T-cell (primary cell): ENCODE measurements at places on chromosomes 16 and 17.
A peak's percentile ranks its signal among the peaks of the same experiment; 100 is the strongest.

- no peak for DNase-seq
Observed at GRCh38 chr17:17504341-17505140, 8.3 kb upstream of the RASD1 start.

DNA sequence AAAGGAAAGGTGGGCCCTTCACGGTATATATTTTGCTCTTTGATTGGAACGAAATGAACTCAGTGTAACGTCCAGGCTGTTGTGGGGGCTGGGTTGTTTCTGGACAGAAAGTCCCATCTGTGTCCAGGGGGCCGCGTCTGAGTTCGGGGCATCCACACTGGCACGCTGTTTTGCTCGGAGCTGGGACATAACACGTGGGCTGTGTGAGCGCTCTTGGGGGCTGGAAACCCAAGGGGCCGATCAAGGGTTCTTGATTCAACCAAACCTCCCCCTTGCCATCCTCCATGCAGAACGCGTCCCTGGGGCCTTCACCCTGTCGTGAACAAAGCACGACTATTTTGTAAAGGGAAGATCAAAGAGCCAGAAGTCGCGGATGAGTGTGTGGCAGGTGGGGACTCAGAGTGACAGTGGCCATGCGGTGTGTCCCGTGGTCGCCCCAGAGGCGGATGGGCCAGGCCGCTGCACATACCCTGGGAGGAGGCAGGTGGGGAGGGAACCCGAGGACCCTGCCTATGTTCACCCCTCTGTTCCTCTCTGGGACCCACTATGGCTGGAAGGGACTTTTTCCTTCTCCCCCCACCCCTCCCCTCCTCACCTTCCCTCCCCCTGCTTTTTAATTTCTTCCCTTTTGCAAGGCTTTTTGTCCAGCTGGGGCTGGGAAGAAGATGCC is 387.2 kb downstream of the SEC14L1 start:
- no peak for DNase-seq

GRCh38 chr16:82092711-82093110 is 57.7 kb downstream of the HSD17B2 start:
- no peak for DNase-seq

DNA sequence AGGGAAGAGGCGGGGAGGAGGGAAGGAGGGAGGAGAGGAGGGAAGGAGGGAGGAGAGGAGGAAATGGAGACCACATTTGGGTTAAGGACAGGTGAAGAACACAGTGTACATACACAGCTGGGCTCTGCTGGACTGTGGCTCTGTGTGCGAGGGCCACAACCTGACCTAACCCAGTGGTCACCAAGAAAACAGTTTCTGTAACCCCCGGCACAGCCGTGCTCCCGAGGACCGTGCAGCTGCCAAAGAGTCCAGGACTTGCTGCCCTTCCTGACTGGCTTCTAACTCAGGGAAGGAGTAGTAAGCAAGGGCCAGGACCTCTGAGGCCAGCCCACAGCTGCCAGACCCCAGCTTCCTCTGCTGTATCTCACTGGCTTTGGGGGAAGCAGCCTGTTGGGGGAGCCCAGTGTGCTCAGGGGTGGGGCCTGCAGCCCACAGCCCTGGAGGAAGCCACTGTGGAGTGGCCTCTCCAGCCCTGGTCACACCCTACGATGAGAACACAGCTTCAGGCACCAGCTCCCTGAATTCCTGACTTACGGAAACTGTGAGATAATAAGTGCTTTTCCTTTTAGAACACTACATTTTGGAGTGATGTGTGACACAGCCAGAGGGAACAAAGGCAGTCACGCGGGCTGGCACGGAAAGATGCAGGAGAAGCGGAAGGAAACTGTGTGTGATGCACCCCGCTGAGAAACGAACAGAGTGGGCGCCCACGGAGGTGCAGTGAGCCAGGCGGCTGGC is 32.3 kb downstream of the SLC7A5 start:
- no peak for DNase-seq

DNA sequence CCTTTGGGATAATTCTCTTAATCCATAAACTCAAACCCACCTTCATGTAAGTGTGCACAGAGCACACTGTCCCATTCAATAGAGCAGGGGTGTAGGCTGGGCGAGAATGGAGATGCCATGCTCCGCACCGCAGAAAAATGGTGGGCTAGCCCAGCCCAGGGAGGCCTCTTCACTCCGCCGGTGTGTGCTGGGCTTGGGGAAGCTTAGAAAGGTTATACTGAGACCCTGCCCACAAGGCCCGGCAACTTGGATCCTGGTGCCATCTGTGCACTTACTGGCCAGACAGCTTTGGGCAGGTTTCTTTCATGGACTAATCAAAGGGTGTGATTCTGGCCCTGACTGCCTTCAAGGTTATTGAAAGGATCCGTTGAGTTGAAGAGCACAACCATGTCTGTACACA is 3.7 kb upstream of the STAT5A start:
- no peak for DNase-seq

GRCh38 chr17:29667969-29668368 is 45.3 kb upstream of the CORO6 start:
- DNase-seq = no peak

DNA sequence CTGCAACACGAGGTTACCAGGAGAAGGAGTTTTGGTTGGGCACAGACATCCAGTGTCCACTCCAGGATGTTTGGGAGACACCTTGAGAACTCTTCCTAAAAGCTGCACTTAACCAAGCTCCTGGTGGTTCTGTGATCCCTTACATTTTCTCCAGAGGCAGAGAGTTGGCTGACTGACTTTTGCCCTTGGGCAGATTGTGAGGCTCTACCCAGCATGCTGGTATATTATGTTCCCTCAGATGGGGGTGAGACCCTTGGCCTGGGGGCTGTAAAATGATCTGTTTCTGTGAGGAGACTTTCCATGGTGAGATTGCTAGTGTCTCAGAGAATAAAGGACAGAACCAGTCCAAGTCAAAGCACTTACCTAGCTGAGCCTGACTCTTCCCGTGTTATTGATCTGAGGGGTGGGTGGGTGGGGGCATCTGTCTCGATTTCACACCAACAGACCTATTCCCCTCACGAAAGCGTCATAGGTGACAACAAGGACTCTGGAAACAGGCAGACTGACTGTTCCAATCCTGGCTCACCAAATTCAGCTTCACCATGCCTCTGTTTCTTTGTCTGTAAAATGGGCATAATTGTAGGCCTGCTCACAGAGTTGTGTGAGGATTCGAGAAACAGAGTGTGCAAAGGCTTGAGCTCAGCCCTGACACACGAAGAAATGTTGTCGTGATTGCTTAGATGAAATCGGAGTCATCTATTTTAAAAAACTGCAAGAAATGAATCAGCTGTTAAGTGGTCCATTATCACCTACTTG is 12.2 kb downstream of the USB1 start:
- no peak for DNase-seq

GRCh38 chr16:7584561-7584960 is 251.9 kb downstream of the RBFOX1 start:
- no peak for DNase-seq

GRCh38 chr17:74430385-74430705 is 1.5 kb upstream of the GPRC5C start:
- no peak for DNase-seq

GRCh38 chr16:2999929-3000328 is 12.8 kb upstream of the CLDN9 start:
- no peak for DNase-seq

DNA sequence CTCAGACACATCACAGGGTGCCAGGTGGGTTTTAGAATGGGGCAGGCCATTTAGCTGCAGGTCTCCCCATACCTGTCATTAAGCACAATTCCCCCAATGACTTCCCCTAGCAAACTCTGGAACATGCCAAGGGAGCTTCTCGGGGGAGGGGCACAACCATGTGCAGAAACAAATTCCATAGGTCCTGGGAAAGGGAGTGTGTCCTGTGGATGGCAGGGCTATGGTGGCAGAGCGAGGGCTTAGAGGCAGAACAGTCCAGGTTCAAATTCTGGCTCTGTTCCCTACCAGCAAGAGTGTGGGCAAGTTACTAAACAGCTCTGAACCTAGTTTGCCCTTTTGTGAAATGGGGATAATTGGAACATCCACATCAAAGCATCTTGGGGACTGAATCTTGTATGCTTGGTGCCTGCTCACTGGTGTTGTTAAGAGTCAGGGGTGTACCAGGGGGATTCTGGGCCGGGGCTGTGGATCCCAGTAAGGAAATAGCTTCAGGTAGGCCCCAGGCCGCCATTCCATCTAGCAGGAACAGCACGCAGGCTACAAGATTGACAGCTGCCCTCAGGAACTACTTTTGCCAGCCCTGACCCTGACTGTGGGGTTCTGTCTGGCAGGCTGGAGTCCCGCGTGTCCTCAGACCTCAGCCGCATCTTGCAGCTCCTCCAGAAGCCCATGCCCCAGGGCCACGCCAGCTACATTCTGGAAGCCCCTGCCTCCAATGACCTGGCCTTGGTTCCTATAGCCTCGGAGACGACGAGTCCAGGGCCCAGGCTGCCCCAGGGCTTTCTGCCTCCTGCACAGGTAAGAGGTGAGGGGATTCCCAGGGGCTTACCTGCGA is 5.6 kb upstream of the DCAF7 start:
- no peak for DNase-seq

DNA sequence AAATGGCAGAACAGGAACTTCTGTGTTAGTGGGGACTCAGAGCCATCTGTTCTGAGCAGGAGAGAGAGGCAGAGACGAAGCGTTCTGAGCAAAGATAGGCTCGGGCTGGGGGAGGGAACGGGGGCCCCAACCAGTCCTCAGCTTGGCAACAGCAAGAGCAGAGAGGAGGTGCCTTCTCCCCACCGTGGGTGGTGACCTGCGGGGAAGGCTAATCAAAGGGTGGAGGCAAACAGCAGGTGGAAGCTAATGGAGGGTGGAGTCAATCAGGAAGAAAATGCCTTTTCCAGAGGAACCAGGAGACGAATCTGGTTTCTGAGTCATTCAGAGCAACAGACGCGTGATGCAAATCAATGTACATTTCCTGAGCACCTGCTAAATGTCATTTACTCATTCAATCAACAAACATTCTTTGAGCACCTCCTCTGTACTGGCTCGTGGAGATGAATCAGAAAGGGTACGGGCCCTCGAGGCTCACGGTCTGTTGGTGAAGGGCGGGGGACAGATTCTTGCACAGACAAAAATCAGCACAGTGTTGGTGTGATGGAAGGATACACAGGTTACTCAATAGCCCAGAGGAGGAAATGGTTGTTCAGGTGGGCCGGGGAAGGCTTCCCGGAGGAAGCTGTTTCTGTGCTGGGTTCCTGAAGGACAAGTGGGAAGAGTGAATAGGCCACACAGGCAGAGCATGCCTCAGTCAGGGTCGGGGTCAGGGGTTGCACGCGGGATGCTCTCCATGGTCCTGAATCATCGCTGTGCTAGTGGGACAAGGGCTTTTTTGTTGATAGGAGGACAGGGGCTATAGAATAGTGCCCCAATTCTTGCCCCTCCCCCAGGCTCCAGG is 5.7 kb upstream of the SPNS2 start:
- DNase-seq = peak; percentile 35
